ENCODE measurements at places on chromosomes 16 and 17.

DNA sequence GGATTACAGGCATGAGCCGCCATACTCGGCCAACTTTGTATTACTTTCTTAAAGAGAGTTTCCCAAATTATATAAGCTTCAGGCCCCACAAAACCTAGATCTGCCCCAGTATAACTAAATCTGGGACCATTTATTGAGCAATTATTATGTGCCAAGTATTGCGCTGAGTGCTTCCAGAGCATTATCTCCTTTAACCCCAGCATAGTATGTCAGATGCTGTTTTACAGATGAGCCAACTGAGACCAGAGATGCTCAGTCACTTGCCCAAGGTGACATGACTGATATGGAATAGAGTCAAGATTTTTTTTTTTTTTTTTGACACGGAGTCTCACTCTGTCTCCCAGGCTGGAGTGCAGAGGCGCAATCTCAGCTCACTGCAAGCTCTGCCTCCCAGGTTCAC is 1.9 kb upstream of the ERBB2 start:
- no peak for DNase-seq

DNA sequence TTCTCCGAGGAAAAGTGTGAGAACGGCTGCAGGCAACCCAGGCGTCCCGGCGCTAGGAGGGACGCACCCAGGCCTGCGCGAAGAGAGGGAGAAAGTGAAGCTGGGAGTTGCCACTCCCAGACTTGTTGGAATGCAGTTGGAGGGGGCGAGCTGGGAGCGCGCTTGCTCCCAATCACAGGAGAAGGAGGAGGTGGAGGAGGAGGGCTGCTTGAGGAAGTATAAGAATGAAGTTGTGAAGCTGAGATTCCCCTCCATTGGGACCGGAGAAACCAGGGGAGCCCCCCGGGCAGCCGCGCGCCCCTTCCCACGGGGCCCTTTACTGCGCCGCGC is at the start of gene ERBB2:
Gene ERBB2, plus strand, starts transcription at position 247 of the 330 bp plus-strand sequence. CDS start 175 bp downstream, outside the sequence.
- DNase-seq: no peak

GRCh38 chr16:30777591-30778297 is 9.3 kb downstream of the ZNF629 start:
- DNase-seq: no peak

DNA sequence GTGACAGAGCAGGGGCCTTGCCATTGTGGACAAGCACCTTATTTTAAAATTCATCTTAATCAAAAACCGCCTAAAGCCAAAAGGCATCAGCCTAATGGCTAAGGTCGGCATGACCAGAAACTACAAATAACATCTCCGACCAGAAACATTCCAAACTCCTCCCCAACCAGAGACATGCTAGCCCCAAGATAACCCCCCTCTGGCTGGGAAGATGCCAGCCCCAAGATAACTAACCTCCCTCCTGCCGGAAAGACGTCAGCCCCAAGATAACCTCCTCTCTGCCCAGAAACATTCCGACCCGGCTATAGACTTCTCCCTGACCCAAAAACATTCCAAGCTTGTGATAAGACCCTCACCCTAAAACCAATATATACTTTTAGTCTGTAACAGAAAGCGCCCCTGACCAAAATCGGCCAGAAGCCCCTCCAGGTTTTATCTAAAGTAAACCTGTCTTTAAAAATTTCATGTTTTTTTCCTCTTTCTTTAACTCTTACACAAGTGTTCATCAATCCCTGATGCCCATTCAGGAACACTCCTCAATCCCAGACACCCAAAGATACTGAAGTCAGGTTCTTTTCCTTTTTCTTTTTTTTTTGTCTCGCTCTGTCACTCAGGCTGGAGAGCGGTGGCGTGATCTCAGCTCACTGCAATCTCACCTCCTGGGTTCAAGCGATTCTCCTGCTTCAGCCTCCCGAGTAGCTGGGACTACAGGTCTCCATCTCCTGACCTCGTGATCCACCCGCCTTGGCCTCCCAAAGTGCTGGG is 32.7 kb downstream of the TLE7 start:
- no peak for DNase-seq

DNA sequence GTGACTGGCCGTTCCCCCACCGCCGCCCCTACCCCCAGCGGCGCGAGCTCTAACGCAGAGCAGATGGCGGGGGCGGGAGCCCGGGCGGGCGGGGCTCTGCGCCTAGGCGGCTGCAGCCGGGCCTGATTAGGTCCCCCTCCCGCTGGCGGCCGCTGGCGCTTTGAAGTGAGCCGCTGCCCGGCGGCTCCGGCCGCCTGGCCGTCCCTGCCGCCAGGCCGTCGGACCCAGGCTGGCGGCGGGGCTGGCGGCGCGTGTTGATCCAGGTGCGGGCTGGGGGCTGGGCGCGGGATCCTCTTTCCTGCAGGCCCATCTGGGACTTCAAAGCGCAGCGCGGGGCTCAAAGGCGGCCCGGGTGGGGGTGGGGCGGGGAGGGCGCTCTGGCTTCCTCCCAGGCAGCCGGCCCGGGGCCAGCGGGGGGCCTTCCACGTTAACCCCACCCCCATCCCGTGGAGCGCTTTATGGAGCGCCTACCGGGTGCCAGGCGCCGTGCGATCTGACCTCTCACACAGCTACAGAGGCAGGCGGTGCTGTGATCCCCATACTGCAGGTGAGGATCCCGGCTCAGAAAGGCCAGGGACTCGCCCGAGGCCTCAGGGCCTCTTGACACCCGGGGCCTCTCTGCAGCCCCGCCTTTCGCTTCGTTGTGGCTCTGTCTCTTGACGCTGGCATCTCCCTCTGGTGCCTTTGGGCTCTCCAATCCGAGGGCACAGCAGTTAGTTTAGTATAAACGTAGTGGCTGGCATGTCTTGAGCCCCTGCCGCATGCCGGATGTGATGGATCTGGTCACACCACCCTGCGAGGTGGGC is 80.0 kb upstream of the NKD1 start:
- no peak for DNase-seq

DNA sequence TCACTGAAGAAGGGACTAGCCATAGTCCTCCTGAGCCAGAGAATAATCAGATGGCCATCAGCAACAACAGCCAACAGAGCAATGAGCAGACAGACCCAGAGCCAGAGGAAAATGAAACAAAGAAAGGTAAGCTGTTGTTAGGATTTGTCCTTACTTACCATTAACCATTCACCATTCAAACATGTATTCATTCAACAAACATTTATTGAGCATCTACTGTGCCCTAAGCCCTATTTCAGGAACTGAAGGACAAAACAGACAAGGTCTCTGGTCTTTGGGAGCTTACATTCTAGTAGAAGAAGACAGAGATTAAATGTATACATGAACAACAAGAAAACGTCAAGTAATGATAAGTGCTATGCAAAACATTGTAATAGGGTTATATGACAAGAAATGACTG is 19.3 kb downstream of the OGFOD1 start:
- DNase-seq: no peak

- no peak for DNase-seq
Measured at GRCh38 chr17:66469890-66470289, 167.5 kb downstream of the PRKCA start.

DNA sequence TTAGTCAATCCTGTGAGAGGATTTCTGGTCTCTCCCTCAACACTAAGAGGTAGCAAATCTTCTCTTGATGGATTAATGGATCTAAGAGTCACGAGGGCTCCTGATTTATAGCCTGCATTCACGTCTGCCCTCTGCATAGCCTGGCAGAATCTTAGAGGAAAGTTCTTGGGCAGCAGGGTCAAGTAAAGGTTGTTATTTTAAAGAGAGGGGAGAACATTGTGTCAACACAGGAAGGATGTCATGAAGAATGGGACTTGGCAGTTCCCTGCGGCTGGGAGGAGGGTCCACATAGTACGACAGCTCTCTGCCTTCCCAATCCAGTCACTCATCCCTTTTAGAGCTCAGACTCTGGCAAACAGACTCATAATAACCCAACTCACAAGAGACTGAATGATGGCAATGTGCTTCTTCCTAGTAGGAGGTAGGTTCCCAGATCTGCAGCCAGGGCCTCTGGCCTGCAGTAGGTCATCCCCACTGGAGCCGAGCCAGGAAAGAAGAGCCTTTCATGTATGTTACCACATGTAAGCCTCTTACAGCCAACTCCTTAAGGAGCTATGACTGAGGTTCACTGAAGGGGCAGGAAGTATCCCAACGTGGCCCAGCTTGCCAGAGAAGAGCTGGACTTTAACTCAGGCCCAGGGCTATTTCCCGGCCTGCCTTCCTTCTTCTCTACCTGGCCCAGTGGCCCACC is 25.4 kb upstream of the RPTOR start:
- DNase-seq: no peak

- no peak for DNase-seq
Measured at GRCh38 chr16:22161401-22161800, 905 bp upstream of the SDR42E2 start.

DNA sequence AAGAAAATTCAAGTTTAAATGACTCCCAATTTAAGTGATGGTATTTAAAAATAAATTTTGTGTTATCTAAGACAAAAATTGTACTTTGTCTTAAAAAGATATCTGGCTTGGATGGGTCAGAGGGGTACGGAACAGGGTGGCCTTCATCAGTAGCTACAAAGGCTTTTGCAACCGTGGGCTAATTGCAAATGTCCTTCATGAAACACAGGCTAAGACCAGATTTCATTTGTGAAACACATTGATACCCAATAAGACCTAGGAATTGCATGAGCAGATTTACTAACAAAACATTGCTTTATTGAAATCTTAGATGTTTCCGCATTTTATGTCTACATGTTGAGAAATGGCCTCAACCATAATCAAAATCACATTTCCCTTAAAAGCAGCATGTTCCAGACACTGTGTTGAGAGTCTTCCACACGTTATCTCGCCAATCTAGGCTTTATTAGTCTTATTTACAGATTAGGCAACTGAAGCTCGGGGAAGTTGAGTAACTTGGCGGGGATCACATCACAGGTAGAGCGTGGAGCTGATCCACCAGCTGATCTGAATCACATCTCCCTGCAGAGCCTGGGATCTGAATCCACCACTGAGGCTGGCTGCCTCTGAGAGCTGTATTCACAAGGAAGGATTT is 21.8 kb downstream of the FBXO39 start:
- no peak for DNase-seq

DNA sequence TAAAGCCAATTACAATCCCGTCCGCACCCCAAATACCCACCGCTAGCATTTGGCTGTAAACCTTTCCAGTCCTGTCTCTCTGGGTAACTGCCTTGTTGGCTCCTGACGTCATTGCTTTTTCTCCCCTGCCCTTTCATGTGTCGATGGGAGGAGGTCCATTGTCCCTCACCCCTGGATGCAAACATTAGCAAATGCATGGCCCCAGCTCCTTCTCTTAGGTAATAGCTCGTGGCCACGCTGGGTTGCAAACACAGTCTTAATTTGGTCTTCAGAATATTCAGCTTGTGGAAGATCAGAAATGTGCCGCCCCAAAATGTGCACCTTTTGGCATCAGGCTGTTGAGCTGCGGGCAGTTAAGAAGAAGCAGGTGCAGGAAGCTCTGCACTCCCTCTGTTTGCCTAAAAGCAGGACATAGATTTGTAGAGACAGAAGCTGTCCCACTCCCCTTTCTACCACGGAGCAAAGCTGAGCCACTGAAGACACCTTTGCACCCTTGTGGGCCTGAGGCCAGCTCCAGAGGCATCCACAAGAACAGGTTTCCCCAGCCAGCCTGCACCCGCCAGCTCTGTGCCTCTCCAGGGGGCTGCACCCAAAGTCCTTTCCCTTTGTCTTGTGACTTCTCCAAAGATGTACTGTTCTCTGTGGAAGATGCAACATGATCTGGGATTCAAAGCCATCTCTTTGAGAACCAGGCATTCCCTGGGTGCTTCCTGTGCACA is 127.3 kb downstream of the MGAT5B start:
- DNase-seq: no peak

DNA sequence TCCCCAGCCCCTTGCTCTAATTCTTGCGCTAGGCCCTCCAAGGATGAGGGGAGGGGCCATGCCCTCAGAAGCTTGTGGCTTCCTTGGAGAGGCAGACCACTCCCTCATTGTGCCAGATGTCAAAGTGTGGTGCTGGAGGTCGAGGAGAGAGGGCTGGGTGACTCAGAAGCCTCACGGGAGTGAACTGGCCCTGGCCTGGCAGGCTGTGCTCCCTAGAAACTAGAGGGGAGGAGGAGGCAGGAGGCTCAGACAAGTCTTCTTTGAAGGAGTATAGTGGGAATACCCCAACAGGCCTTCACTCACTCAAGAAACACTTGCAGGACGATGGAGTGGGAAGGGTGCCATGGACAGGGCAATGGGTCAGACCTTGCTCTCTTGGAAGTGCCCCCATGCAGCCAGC is 18.5 kb downstream of the ANKRD40 start:
- no peak for DNase-seq

- DNase-seq: no peak
Measured at GRCh38 chr17:45844695-45845375, at the start of gene SPPL2C. SPPL2C (plus strand) TSS chr17:45844881; CDS start chr17:45844907, 26 bp downstream.

- no peak for DNase-seq
Measured at GRCh38 chr17:60585887-60586286, 14.1 kb upstream of the PPM1D start.

All from activated CD4-positive, alpha-beta T cell treated with anti-CD3 and anti-CD28 coated beads, Interleukin-2, Interleukin-4, amounts not matched to agents 100 ng/mL and 50 ng/mL, durations not matched to agents 16 hours and 8 hours (primary cell).